ENCODE measurements at places on chromosomes 3 and 15. TPM values are rescaled to one million over a fixed set of nuclear protein-coding genes. Genes with fewer than 3 reads are reported as not detected.

Gene CHRNB4
- not detected for total RNA-seq

Gene CFAP161
- 0.65 TPM for total RNA-seq

Gene GABRR3
- not detected for total RNA-seq

Gene AP3B2
- total RNA-seq = not detected

Gene MYLK
- 17.2 TPM for total RNA-seq

Gene OR5H2
- not detected for total RNA-seq

Gene NR1I2
- not detected for total RNA-seq

Gene FHIT
- total RNA-seq = 2.2 TPM

All from endothelial cell of umbilical vein (primary cell).